ENCODE measurements at places on chromosomes 2 and 18.

DNA sequence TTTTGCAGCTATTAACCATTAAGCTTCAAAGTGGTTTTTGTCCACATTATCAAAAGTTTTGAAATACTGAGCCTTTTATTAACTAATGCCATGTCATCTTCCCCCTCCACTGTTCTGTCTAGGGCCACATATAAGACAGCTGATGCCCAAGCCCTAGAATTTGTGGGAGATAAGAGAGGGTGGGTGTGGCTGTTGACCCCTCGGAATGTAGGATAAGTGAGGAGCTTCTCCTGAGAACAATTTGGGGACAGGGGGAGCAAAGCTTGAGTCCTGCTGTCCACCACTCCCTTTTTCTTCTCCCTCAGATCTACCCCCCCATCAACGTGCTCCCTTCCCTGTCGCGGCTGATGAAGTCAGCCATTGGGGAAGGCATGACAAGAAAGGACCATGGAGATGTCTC, 14.3 kb upstream of the ANKRD53 start:
- no peak for DNase-seq

DNA sequence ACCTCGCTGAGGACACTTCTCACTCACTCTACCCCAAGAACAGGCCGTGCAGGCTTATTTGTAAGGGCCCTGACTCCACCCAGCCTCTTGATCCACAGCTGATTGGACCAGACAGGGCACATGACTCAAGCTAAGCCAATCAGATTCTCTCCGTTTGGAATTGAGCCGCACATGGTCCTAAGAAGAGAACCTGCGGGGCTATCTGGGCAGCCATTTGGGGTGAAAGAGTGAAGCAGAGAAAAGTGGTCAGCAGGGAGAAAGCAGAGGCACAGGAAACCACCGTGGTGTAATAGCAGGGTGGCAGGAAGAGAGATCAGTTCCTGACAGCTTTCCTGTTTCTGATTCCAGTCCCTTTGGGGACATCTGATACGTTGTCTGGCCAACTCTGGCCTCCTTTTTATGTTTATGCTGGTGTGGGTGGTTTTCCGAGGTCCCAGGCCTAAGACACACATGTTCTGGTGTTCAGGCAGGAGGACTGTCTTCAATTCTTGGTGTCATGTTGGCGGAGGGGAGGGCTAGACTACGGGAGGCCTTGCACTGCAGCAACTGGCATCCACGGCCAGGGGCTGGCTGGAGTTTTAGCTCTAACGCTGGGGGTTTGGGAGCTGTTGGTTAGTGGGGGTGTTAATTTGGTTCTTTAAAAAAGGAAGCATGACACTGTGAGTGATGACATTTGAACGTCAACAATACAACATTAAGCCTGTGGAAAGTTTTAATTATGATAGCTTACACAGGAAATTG, 26.1 kb upstream of the SPTBN1 start:
- DNase-seq, result no peak

- no peak for DNase-seq
Observed at GRCh38 chr2:77954931-77955330, 432.8 kb upstream of the LRRTM4 start.

DNA sequence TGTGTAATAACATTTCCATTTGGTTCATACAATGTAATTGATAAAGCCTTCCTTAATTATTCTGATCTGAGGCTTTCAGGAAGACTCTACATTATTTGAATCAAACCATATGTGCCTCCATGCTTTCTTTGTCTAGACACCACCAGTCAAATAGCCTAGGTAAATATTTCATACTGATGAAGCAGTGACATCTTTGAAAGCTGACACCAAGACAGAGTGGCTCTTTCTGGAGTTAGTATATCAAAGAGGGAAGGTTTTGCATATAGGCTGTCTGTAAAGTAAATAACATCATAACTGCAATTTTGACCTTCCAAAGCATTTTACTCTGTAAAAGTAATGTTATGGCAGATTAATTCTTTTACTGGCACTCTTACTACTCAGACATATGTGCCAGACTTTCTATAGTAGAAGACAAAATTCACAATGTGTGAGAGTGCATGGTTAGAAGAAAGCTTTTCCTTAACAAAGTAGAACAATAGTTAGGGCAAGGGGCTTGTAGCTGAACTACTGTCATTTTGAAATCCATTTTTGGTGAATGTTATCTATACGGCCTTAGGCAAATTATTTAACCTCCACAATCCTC, 177.3 kb downstream of the ERBB4 start:
- DNase-seq, result no peak

DNA sequence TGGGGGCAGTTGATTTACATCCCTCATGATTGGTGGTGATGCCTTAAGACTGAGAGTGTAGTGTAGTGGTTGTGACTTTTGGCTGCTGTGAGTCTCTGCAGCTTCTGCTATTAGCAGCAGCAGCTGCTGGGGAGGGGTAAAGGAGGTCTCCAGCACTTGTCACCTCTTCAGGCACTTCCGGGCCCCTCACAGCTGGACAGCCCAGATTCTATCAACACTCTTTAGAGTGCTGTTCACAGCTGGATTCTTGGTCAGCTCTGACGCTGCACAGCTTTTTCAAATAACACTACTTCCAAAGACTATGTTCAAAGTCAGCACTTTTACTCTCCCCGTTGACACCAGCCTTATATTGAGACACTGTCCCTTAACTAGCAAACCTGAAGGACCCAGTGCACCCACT, 396.0 kb downstream of the MEIS1 start:
- DNase-seq, result no peak

DNA sequence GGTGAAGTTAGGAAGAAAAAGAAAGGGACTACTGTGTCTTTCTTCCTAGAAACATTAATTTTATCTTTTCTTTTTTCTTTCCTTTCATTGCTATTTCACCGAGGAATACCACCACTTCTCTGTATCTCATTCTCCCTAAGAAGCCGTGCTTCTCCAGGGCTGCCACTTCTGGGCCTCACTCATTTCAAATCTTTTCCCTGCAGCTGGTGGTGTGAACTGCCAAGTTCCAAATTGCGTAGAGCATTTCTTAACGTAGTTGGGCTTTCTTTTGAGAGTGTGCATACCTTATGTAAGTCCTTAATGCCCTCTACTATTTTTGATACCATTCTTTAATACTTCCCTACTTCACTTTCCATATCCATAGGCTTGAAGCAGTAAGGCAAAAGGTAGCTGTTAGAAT, 66.7 kb upstream of the CYP1B1 start:
- DNase-seq, result no peak

All from GM19239 (cell line).